Ureter (tissue), 1 donor: ENCODE measurements at places on chromosomes 7 and 10. TPM values are rescaled to one million over a fixed set of nuclear protein-coding genes. Genes with fewer than 3 reads are reported as not detected.

- DNase-seq = no peak
Observed at GRCh38 chr7:20232848-20233247, 15.7 kb upstream of the MACC1 start.

The CACNB2 gene
- 14.3 TPM for total RNA-seq

GRCh38 chr7:156932006-156932405 lies 17.5 kb upstream of the NOM1 start:
- no peak for DNase-seq

The ZP3 gene
- 23.3 TPM for total RNA-seq

The MGMT gene
- 38.6 TPM for total RNA-seq
